ENCODE measurements at places on chromosomes 11 and 22.

GRCh38 chr11:132115454-132115853, 745.0 kb downstream of the NTM start:
- no peak for DNase-seq

DNA sequence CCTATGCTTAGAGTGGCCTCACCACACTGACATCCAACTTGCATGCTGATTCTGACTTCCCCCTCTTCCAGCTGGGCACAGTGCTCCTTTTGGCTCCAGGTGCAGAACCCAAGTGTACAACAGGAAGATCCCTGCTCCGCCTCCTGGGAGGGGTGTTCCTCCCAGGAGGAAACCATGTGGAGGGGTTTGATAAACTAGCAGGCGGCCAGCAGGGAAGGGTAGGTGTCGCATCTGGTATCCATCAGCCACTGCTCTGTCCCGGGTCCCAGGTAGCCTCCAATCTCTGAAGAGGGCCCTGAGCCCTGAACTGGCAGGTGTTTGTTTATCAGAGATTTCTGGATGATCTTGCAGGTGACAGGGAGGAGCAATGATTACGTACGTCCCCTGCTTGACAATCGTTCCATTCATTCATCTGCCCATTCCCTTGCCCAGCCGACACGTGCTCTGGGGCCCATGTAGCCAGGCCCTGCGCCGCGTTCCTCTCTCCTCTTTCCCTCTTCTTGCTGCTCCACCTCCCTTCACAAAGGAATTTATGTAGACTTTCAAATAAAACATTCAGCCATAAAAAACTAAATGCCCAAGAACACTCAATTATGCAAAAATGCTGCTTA, 41.2 kb upstream of the MICAL2 start:
- no peak for DNase-seq

DNA sequence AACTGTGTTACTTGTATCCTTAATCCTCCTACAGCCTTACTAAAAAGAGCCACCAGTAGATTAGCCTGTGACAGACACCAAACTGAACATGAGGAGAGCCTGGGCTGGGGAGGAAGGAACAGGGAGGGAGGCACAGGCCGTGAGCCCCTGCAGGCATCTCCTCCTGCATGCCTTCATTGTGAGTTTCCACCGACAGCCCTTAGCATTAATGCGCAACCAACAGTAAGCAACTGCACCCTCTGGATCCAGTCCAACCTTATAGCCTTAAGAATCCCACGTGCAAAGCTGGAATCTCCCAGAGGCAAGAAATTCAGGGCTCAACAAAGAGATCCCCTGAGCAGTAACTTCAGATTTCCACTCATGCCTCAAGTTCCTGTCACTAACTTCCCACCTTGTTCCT, 84.6 kb downstream of the ETS1 start:
- DNase-seq = no peak

DNA sequence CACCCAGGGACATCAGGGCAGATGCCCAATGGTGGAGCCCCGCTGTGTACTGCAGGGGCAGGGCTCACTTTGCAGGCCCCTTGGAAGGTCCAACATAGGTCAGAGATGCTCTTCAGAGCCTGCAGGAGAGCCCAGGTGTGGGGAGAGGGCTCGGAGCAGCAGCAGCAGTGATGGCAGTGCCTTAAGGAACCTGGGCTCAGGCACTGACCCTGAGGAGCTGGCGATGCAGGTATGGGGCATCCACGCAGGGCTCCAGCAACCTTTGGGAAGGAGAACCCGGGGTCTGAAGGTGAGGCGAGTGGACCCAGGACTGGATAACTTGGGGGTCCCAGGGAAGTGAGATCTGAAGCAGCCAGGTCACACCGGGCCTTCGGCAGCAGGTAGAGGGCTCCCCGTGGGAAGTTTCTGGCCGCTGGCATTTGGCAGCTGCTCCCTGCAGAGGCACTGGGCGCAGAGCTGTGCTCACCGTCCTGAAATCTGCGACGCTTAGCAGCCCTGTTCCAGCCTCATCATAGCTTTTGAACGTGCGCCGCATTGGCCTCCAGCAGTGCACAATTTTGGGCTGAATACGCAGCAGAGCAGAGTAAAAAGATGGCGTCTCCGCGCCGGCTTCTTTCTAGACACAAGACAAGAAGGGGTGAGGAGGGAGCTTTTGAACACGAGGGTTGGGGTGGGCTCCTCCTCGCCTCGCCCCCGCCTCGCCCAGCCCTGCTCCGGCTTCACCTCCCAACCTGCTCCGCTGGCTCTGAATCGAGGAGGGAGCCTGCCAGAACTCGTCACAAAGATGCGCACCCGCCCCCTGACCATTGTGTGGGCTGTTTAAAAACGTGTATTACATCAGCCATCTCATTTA, 118.8 kb downstream of the MPPED1 start:
- DNase-seq = no peak

DNA sequence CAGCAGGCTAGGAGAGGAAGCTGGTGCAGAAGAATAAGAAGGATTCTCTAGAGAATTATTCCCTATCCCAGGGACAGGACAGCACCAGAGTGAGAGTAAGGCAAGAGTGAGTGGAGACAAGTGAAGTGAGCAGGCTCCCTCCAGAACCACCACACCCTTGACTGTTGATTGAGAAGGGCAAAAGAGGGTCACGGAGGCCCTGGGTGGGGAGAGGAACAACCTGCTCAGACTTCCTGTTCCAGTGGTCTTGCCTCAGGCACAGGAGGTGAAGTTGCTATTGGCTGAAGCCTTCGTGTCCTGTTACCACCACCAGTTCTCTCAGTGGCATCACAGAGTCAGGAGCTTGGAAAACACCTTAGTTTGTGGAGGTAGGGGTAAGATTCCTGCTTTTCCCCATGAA, 51.7 kb upstream of the CCDC89 start:
- DNase-seq = peak; percentile 23

DNA sequence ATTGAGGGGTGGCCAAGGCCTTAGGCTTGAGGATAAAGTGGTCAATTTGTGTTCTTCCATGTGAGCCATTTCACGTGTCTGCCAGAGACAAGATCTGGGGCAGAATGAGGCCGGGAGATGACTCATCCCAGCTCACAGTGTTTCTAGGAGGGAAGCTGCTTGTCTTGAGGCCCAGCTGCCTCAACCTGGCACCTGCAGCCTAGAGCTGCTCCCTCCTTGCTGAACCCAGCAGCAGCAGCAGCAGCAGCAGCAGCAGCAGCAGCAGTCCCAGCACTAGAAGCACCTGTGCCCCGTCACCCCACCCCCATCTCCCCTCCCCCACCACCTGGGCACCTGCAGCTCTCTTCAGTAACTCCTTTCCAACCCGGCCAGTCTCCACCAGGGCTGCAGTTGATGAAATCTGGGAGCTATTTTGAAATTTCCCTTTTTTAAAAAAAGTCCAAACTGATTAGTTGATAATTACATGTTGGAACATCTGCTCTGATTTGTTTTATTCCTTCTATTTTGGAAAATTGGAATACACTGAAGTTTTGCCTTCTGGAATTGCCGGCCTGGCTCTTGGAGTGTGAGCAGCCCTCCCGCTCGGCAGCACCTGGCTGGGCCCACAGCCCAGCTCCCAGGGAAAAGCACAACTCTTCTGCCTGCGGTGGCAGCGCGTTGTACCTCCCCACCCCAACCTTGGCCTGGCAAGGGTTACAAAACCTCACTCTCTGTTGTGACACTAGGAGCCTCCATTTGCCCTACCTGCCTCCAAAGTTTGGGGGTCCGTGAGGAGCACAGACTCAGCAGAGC, 143.5 kb downstream of the NXPE2 start:
- no peak for DNase-seq

DNA sequence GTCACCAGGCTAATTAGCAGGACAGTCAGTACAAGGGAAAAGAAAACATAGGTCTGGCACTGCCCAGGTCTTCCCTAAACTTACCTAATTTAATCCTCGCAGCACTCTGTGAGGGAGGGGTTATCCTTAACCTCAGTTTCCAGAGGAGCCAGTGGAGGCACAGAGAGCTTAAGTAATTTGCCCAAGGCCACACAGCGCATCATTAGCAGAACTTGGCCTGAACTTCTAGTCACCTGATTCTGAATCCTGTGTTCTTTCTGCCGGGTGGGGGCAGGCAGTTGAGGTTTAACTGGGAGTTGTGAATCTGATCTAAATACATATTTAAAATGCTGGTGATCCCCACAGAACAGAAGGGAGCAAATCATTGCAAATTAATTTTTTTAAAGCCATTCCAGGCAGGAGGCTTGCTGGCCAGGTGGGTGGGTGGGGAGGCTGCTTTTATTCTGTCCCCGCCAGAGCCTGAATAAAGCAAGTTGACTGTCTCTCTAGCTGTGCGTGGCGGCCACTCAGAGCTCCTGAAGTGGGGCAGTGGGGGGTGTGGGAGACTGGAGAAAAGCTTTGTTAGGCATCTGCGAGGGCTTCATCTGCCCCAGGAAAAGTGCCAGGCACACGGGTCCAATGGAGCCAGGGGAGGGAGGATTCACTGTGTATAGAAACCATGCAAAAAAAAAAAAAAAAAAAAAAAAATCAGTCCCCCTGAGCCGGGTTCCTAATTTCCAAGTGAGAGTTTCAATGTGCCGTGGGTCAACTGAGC, 66.1 kb downstream of the NFAM1 start:
- DNase-seq = no peak

DNA sequence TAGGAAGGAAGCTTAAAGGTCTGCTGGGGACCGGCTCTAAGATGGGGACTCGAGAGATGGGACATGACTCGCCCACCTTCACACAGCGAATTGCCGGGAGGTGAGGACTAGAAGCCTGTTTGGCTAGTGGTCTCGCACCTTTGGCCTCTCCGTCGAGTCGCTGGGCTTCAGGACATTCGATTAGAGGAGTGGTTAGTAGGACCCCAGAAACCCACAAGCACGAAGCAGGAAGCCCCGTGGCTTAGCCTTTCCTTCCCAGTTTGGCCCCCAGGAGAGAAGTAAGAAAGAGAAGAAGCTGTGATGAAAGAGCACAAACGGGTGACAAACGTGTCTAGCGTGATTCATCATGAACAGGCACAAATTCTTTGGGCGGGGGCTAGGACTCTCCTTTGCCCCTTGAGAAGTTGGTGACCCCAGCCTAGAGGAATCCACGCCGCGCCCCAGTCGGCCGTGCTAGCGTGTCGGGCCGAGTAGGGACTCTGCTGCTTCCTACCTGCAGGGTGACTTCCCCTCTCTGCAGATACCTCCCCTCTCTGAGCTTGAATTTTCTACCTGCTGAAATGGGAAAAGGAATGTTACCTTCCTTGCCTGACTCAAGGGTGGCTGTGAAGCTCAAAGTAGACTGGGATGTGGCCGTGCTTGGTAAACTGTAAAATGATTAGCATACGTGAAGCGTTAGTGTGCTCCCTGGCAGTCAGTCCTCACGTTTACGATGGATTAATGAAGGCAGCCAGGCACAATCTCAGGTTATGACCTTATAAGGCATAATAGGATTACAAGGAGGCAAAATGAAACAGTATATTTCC, 1.1 kb upstream of the ADM start:
- DNase-seq = peak; percentile 60

DNA sequence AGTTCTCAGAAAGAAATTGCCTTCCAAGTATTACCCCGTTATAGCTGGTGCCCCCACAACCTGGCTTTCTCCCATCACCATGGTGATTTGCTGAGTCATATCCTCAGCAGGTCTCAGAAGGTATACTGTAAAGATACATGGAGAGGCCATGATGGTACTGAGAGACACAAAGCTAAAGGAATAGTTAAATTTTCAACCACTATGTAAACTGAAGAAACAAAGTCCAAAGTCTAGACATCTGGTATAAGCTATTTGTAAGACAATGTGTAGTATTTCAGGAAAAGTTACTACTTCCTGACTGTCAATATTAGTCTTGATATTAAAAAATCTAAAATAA, 377.1 kb downstream of the DCDC1 start:
- DNase-seq = no peak

DNA sequence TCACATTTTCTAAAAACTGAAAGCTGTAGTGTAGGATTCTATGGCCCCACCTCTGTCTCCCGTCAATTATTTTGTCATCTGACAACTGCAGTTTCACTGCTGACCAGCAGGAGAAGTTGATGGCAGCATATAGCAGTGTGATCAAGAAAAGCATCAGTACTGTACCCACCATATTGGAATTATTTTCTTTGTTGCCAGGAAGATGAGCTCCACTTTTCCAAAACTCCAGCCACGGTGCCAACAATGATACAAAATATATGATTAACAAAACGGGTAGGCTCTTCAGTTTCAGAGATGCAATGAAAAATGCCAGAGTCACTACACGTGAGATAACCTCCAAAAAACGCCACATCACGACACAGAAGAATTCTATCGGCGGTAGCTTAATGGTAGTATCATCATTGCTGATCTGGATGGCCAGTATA, 41.3 kb downstream of the XKR3 start:
- DNase-seq = peak; percentile 35

- DNase-seq = no peak
These were observed 18.5 kb downstream of the MORC2 start for GRCh38 chr22:30949934-30950660.

DNA sequence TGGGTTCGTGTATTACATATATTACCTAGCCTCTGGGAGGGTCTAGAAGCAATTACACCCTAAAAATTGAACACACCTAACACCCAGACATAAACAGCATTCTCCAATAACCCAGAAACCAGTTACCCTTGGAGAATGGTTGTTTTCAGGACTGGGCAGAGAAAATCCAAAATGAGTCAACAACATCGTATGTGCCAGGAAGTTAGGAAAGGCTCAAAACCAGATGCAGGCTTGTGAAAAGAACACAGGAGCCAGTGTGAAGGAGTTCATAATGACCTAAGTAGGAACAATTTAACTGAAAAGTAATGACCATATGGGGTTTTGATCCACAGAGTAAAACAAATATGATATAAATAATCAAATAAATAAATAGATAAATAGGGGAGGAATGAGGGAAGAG, 5.1 kb upstream of the CLPB start:
- no peak for DNase-seq

- no peak for DNase-seq
These were observed 14.6 kb downstream of the DKK3 start for GRCh38 chr11:11993839-11994238.

- peak; percentile 67 for DNase-seq
These were observed 34.4 kb upstream of the RCN1 start for GRCh38 chr11:32056438-32056837.

DNA sequence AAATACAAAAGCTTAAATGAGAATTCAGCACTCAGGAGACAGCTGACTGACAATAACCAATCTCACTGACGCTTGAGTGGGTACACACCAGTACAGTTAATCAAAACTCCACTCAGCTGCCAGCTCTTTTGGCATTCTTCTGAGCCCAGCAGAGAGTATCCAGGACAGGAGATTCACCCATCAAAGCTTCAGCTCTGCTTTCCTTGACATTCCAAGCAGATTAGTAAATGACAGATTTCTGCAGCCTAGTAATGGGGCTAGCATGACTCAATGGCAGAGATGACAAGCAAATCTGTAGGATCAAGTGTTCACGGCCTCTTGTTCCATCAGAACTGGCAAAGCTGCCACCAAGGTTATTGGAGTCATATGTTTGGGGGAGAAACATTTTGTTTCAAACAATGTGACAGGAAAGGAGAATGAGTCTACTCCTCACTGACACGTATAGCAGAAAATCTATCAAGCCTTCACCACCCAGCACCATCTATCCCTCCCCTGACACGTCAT, 420.0 kb downstream of the DYNC2H1 start:
- DNase-seq = no peak

DNA sequence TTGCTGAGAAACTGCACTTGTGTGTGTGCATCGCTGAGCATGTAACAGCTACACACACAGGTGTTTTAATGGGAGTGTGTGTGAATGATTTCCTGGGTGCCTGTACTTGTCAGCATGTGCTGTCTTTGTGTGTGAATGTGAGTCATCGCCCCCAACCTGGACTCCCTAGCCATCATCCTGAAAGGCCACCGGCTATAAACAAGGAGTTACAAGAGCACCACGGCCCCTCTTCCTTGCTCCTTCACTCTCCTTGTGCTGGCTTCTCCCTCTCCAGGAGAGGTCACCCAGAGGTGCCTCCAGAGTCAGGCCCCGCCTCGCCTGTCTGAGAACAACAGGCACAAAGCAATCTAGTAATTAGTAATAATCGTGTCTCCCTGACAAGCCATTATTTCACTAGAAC, 419.2 kb downstream of the BUD13 start:
- no peak for DNase-seq

Data from KBM-7 (cell line).